ENCODE measurements at places on chromosomes 2 and 18. TPM values are rescaled to one million over a fixed set of nuclear protein-coding genes. Genes with fewer than 3 reads are reported as not detected.

DNA sequence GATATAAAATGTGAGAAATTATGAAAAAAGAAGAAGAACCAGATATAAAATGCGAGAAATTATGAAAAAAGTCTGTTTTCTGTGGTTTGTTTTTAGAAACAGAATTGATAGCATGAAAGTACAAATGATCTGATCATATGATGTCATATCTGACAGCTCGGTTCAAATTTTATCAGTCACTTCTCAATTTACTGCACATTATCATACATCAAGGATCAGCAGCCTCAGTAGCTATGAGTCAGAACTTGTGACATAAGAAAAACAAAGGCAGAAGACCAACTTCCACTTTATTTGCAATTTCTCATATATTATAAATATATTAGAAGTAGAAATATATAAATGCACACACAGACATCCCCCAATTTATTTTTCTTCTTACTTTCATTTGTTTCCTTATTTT, 634.0 kb downstream of the LRP1B start:
- DNase-seq, result no peak

DNA sequence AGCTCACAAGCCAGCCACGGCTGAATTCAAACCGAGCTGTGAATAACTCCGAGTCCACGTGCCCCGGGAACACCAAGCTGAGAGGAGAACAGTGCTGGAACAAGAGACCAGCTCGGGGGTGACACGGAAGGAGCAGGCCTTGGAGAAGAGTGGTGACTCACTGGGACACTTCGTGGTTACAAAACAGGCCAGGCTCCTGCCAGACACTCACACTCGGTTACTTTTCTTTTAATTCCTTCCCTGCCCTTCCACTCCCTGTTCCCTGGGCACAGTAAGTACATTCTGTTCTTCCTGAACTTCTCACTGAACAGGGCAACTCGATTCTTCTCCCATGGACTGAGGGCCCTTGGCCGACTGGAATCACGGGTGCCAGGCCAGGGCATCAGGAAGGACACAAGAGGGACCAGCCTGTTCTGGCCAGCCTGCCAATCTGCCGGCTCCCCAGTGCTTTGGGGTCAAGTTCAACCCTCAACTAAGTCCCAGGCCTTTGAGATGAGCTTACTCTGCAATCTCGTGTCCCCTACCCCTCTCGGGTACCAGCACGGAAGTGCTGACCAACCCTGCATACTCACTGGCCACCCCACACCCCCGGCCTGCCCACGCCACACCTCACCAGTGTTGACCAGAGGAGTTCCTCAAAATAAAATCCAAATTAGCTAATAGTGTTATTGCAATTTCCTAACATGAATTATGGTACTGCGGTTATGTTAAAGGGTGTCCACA, 87.5 kb downstream of the TFCP2L1 start:
- peak; percentile 57 for DNase-seq

GRCh38 chr2:235064976-235065375, 113.2 kb downstream of the SH3BP4 start:
- DNase-seq, result no peak

DNA sequence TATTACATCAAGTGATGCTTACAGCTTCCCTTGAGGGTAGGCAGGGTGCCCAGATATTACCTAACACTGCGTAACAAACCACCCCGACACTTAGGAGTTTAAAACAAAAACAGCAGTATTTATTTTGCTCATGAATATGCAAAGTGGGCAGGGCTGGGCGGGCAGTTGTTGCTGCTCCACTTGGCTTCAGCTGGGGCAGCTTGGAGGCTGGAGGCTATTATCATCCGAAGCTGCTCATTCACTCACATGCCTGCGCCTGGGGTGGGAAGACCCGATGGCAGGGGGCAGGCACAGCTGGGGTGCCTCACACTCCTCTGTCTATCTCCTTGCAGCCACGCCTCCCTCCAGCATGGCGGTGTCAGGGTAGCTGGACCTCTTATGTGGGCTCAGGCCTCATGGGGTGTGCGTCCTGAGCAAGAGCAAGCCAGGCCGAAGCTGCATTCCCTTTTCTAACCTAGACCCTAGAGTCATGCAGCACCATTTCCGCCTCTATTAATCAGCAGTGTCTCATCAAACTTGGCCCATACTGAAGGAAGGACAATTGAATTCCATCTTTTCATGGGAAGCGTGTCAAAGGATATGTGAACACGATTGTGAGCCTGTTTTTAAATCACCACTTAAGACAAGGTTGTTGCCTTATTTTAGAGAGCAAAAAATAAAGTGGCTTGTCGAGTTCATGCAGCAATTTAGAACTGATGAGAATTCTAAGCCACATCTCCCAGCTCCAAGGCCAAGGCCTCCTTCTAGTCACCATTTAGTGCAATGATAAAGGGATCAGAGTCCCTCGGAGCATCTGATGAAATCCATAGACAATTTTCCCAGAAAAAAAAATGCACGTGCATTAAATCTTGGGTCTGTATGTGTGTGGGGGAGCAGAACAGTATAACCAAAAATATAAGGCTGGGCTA, 54.9 kb downstream of the SDC1 start:
- DNase-seq, result no peak

GRCh38 chr2:121237336-121237979, 47.5 kb downstream of the TFCP2L1 start:
- no peak for DNase-seq

The EFR3B gene
- total RNA-seq, result 2.2 TPM

DNA sequence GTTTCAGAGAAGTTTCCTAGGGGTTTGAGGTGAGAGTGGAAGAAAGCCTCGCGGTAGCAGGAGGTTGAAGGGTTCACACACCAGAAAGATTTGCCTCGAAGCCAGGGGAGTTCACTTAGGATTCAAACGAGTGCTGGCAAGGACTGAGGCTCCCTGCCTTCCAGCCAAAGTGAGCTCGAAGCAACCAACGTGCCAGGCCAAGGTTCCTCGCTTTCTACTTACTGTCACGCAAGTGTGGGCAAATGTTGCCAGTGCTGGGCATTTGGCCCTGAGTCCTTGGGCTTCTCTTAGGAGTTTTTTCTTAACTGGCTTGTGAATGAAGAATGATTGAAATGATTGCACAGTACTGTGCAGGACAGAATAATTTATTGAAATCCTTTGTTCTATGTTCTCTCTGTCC, 53.6 kb downstream of the TMEM178A start:
- DNase-seq, result no peak

The HTR2B gene
- total RNA-seq, result not detected

The SFTPB gene
- total RNA-seq, result not detected

GRCh38 chr2:83162421-83162820, 1296.7 kb downstream of the SUCLG1 start:
- no peak for DNase-seq

The TMEM163 gene
- total RNA-seq, result 0.43 TPM

- DNase-seq, result peak; percentile 39
Measured at GRCh38 chr2:161436411-161436810, 20.3 kb downstream of the TBR1 start.

DNA sequence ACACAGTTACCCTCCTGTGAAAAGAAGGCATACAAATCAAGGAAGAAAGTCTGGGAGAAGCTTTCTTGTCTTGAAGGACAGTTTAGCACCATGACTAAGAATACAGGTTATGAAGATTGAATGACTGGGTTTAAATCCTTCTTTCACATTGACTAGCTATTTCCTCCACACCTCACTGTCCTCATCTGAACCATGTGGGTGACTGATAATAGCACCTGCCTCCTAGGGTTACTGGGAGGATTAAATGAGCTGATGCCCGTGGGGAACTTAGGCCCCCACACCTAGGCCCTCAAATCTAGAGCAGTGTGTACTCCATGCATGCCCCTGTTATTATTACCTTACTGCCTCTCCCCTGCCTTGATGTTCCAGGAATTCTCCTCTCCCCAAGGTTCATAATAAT, 202.9 kb downstream of the FBXO15 start:
- no peak for DNase-seq

DNA sequence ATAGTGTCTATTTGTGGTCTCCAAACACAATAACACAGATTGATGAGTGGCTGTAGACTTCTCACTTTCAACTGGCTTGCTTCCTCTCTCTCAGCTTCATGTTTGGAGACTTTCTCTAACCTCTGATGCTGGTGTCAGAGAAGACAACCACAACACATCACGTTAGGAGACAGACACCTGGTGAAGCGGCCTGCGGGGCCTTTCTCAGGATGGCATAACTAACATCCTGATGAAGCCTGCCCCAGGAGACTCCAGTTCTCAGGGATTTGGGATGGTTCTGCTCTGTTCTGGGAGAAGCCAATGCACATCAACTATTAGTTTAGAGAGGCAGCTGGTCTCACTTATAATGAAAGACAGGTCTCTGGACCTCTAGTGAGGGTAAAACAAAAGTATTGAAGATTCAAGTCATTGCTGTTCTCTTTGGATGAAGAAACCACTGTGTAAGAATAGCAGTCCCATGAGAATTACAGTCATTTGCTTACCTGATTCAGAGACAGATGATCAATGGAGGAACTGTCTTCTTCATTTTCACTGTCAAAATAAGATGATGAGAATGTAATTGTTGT, 2.0 kb downstream of the IL1A start:
- DNase-seq, result no peak

GRCh38 chr2:198314559-198315153, 510.3 kb downstream of the PLCL1 start:
- peak; percentile 74 for DNase-seq

DNA sequence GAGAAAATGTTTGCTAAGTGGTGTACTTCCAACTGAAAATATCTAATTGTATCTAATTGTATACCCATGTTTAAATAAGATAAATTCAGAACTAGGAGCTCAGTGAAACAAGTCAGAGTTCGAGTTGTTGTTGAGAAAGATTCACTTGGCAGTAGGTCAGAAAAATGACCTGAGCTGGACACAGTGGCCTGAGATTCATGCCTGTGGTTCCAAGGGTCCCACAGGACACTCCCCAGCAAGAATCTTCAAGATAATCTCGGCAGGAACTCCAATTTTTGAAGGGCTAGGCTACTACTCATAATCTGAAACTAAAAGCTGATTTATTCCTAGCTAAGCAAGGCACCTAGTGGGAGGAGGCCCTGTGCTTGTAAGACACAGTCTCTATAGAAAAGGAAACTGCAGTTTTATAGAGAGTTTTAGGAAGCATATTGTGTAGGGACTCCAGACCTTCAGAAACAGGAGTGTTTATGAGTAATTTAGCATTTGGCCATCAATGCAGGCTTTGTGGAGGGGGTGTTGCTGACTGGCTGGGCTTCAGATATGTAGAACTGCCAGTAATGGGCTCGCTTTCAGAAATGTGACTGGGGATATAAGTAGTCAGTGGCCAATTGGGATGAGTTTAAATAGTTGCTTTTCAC, 43.2 kb downstream of the SP140 start:
- no peak for DNase-seq

The IL37 gene
- not detected for total RNA-seq

GRCh38 chr2:234366891-234367290, 130.0 kb downstream of the ARL4C start:
- DNase-seq, result no peak

DNA sequence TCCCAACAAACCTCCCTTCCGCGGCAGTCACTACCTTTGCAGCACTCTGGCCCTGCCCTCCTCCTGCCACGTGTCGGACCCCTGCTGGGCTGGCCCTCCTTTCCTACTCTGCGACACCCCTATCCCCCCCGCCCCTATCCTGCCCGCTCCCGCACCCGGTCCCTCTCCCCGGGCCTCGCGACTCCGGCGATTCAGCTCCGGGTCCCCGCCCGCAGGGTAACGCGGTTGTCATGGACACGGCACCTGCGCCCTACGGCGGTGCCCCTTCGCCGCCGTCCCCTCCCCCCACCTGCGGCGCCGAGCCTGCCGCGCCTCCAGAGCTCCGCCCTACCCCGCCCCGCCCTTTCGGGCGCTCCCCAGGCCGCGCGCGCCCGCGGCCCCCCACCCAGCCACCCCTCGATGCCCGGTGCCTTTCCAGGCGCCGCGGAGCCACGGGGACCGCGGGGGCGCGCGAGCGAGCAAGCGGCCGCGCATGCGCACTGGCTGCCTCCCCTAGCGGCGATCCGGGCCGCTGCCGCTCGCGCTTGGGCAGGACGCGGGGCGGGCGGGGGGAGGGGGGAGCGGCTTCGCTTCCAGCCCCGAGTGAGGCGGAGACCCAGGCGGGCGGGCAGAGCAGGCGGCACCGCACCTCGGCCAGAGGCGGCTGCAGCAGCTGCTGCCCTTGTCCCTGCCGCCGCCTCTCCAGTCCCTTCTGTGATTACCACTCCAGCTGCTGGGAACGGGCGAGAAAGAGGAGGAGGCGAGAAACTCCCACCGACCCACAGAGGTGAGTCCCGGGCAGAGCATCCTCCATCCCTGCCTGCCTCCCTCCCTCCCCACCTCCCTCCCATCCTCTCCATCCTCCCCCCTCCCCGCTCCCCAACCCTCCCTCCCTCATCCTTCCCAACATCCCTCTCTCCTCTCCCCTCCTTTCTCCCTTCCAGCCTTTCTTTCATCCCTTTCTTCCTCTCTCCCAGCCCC, at the start of gene CTNNA2:
CTNNA2 (plus strand) TSS at position 610 of the 960 bp plus-strand sequence.
- DNase-seq, result peak; percentile 44

DNA sequence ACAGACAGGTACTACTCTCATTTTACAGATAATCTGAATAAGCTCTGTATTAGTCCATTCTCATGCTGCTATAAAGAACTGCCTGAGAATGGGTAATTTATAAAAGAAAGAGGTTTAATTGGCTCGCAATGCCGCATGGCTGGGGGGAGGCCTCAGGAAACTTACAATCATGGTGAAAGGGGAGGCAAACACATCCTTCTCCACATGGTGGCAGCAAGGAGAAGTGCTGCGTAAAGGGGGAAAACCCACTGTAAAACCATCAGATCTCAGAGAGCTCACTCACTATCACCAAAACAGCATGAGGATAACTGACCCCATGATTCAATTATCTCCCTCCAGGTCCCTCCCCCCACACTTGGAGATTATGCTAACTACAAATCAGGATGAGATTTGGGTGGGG, 254.4 kb downstream of the KCNE4 start:
- DNase-seq, result peak; percentile 41

DNA sequence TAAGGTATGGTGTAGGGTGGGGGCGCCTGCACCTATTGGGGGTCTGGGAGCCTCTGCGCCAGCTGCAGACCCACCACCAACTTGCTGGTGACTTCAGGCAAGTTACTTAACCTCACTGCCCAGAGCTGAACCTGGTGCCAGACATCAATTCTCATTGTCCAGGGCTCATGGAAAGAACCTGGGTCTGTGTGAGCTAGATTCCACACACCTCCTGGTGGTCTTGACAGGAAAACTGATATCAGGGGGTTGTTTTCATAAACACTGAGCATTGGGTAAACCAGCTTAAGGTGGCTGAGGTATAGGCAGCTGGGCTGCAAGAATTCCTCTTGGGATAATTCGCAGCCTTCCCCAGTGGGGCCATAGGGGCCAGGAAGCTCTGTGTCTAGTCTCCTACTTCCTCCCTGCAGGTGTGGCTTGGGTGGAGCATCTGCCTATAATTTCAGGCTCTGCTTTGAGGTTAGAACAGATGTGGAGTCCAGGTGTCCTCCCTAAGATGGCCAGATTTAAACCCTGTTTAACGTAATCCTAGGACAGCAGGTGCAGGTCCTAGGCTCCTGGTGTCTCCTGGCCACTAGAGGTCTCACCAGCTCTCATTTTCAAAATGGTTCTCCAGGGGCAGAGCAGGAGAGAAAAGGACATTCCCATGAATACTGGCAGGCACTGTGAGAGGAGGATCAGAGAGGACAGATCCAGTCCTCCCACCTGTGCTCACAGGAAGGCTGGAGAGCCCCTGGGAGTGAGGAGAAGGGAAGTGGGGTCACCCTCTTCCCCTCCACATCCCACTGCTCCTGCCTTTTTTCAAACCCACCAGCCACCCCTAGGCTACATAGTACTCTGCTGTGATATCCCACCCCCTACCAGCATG, 100.4 kb upstream of the SMAD2 start:
- peak; percentile 49 for DNase-seq
